ENCODE measurements at places on chromosomes 6 and 20.

DNA sequence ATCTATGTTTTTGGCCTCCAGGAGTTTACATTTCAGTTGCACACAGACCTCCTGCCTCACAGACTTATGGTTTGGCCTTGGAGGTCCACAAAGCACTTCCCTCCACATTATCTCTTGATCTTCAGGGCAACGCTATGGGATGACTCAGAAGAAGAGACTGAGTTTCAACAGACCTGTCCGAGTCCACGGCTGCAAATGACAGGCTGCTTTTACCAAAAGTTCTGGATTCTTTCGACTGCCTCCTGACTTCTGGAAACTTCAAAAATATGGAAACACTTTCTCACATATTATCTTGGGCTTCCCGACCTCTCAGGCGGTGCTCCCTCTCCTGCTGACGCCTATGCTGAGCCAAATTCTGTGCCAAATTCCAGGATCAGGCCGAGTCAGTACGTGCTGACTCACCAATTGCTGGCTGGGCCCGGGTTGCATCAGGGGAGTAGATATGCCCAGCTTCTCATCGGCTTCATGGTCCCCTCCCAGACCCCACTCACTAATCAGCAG lies 190.2 kb downstream of the BMP7 start:
- peak; percentile 55 for DNase-seq

DNA sequence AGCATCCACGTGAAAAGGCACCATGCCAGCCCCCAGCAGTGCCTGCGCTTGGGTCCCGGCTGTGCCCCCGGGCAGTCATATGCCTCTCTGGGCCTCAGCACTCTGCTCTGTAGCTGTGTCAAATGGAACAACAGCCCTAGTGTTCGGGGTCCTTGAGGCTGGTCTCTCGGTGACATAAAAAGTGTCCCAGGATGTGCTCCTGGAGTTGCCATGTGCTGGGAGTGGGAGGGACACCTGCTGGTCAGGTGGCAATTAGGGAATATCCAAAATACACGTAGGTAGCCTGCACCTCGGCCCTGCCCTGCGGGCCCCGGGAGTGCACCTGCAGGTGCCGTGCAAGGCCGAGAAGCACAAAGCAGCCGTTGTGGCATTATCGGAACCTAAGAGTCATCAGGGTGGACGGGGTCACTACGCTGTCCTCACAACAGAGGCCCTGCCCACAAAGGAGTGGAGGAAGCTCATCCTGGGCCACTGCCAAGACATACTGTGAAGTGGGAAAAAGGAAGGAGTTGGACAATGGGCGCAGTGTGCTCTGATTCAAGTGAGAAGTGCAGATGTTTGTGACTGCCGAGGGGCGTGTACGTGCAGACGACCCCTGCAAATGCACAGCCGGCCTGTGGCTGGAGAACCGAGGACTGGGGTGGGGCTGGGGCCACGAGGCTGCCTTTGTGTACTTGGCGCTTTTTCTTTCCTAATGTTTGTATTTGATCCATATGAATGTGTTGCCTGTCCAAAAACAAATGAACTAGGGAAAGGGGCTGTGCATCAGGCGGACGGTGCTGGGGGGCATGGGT lies 24.6 kb downstream of the SLCO4A1 start:
- no peak for DNase-seq

DNA sequence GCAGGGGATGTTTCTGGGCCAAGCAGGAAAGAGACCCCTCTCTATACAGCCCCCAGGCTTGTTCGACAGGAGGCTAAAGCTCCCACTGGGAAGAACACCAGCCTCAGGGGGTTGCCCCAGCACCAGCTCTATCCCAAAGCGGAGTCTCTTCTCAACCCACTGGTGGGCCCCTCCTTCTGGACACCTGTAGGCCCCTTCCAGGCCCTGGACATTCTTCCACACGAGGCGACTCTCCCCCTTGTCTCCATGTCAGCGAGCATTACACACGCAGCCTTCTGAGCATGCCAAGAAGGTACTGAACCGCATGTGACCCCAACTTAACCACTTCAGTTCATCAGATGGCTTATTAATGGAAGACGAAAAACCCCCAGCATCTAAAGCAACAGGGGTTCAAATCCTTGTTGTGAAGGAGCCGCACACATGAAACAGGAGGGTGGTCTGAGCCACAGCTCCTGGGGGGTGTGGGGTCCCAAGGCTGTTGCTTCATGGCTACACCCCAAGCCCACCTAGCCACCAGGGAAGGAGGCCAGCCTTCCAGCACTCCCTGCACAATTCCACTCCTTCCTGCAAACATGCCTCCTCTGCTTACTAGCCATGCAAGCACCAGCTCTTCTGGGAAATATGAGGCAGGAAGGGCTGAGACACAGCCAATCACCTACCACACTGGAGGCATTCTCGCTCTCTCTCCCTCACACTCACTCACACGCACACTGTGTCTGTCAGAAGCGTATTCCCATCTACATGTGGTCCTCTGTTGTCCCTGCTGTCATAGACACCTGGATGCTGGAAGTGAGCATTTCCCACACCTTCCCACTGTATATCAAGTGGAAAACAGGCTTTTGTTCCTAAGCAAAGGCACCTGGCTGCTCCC lies 104.5 kb downstream of the NOL4L start:
- DNase-seq = no peak

GRCh38 chr6:113486199-113486598 lies 370.9 kb upstream of the MARCKS start:
- DNase-seq = no peak

- DNase-seq = no peak
Measured at GRCh38 chr20:20549704-20550103, 162.7 kb downstream of the RALGAPA2 start.

DNA sequence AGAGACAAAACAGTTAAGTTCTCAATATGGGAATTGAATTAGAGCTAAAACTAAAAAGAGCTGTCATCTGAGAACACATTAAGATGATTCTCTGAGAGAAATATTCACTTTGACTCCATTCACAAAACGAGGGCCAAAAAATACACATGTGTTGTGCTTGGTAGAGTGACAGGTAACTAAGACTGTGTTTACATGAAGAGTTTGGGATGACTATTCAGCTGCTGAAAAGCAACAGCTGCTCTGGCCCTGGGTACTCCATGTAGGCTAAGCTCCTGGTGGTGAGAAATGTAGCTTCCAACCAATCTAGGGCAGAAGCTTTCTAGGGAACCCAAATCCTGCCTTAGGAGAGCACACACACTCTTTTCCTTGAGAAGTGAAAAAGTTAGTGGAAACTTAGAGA lies 184.5 kb downstream of the COL21A1 start:
- no peak for DNase-seq

DNA sequence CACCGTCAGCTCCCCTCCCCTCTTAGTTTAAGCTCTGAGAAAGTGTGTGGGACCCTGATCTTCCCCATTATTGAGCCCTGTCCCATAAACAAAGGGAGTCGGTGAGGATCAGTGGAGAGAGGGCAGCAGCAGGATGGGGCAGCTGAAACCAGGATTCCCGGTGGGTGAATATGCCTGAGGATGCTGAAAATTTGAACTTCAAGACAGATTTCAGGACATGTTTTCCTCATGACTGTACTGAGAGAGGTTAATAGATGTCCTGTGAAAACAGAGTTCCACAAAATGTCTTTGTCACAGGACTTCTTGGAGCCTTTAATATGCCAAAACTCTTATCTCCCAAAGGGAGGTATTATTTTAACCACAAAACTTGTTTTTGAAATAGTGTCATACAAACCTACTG lies 53.5 kb upstream of the SLC22A16 start:
- no peak for DNase-seq

DNA sequence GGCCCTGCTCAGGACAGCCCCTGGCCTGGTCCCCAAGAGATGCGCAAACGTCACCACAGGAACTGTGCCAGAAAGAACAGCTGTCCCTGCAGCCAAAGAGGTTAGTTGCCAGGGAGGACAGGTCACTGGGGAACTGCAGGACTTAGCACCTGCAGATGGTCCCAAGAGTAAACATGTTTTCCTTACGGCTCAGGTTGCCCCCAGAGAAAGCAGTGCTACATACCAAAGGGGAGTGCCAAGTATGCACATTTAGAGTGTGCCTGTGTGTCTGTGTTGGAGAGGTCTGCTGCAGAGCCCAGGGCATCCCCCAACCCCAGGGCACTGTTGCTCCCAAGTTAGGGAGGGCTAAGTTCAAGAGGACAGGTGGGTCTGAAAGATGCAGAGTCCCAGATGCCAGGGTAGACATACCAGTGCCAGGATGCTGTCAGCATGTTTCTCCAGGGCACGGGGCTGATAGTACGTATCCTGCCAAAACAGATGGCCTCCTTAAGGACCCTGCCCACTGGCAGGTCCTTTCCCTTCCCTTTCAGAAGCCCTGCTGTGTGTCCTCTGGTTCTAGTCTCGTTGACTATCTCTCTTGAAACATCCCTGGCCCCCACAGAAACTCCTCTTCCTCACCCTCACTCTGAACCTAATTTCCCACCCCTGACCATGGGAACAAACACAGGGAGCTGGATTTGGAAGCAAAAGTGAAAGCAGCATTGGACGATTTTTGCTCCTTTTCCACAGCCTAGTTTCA lies 1.3 kb downstream of the ABHD16A start:
- DNase-seq = no peak

- DNase-seq = no peak
Measured at GRCh38 chr6:150705392-150705791, 105.7 kb downstream of the PLEKHG1 start.

- DNase-seq = no peak
Measured at GRCh38 chr6:170031684-170032121, 259.2 kb downstream of the DLL1 start.

- DNase-seq = no peak
Measured at GRCh38 chr6:111672761-111673450, 67.2 kb upstream of the TRAF3IP2 start.

- DNase-seq = no peak
Measured at GRCh38 chr6:115276881-115277565, 783.7 kb downstream of the FRK start.

GRCh38 chr6:109867970-109868358 lies 110.1 kb upstream of the GPR6 start:
- no peak for DNase-seq

- peak; percentile 33 for DNase-seq
Measured at GRCh38 chr20:23136893-23137745, 51.0 kb upstream of the CD93 start.

GRCh38 chr6:14258695-14259593 lies 141.4 kb downstream of the CD83 start:
- peak; percentile 37 for DNase-seq

GRCh38 chr6:138406443-138406842 lies 2.4 kb downstream of the HEBP2 start:
- no peak for DNase-seq

GRCh38 chr6:160005861-160006540 lies 37.1 kb downstream of the IGF2R start:
- DNase-seq = no peak

DNA sequence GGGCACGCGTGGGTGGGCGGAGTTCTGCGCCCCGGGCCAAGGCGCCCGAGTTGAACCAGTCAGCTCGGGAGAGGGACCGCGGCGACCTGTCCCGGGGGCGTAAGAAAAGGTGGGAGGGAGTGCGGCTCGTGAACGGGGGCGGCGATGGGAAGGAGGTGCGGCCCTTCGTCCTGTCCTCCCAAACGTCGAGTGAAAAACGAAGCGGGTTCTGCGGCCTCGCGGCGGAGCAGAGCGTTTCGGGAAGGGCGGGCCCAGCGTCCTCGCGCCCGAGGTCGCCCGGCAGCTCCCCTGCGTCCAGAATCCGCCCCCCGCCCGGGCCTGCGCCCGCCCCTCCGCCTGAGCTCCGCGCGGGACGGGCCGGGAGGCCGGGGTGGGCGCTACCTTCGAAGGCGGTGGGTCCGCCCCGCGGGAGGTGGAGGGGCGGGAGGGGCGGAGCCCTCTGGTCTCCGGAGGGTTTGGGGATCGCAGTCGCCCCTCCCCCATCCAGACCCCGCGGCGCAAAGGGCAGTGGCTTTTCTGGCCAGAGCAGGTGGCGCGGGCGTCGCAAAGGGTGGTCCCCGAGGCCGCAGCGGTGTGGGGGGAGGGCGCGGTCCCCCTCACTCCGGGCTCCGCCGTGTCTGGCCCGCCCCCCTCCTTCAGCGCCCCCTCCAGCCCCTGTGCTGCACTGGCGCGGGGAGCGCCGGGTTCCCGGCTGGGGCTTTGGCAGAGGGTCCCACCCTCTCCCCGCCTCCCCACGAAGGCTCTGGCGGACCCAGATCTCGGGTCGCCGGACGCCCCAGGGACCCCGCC lies 838 bp downstream of the STMN3 start:
- DNase-seq = peak; percentile 51

- DNase-seq = no peak
Measured at GRCh38 chr6:150652848-150653613, 53.3 kb downstream of the PLEKHG1 start.
